Activated T-cell treated with anti-CD3 and anti-CD28 coated beads, Interleukin-2, amount 50 U/mL, for 72 hours (primary cell): ENCODE measurements at places on chromosomes 1 and 21. TPM values are rescaled to one million over a fixed set of nuclear protein-coding genes. Genes with fewer than 3 reads are reported as not detected.

DNA sequence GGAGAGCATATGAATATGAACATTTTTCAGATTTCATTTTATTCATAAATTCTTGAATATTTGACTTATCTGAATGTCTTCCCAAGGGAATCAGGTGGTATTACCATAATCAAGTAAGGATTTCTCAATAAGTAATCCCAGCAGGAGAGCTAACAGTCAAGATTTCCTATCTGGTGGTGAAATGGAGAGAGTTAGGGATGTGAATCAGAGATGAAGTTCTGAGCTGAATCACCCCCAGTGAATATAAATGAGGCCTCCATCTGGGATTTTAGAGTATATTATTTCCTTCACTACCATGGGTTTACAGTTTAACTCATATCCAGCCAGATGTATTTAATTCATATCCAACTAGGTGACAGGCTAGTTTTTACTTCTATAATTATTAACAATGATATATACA lies 61.5 kb upstream of the RGS2 start:
- DNase-seq: no peak

DNA sequence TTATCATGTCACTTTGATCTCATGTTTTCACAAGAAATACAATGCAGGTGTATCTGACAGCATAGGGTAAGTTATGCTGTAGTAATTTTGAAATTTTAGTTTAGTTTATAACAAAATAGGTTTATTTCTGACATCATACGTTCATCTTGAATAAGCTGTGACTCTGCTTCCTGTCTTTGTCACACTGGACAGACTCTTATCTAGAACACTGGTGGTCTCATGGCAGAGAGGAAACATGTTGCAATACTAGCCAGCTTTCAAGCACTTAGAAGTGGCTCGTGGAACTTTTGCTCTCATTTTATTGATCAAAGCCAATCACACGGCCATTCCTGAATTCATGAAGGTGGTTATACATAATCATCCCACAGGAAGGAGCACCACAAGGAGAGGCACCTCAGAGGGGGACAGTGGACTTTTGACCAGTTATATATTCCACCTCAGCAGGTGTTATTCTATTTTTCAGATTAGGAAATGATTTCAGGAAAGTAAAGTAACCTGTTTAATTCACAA lies 46.5 kb downstream of the CYP2J2 start:
- DNase-seq: no peak

DNA sequence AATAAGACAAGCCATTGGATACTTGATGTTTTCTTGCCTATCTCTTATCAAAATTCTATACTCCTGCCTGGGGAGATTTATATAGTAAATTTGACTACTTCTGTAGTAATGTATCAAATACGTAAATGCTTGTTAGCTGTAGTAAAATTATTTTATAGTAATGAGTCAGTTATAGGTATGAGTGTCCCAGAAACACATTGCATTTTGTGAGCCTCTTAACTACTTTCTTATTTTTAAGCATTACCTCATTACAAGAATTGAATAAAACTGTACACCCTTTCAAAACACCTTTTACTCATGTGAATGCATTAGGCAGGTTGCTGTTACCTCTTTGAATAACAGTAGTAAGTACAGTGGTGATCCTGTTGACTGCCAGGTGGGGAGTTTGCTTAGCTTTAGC lies 28.4 kb downstream of the PRRC2C start:
- DNase-seq: no peak

DNA sequence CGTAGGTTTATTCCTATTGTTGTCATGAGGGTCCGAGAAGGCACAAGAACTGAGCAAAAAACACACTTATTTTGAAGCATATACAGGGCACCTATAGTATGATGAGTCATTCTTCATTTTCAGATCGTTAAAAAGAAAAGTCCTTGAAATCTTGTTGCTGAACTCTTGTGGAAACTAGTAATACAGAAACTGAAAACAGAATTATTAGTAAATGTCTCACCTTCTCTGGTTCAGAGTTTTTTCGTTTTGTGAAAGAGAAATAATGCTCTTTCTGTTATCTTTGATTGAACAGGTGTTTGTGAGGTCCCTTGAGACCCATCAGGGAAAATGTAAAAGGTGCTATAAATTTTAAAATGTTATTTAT lies 102.0 kb upstream of the COA6 start:
- no peak for DNase-seq

DNA sequence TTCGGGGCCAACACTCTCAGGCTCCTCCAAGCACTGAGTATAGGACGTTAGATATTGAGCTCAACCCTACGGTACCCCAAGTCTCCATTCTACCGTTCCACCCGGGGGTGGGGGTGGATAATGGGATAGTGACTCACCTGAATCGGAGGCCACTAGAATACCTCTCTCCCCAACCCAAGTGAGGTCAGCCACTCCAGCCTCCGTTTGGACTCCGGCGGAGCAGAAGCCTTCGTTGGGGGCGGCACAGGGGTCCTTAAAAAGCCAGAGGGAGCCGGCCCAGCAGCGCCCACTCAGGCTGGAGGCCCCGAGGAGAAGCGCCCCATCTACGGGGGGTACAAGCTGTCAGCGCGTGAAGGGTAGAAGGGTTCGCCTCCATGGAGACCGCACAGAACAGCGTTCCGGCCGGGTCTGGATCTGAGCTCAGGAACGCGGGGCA lies 556 bp downstream of the WDR77 start:
- peak; percentile 43 for DNase-seq

- DNase-seq: no peak
Observed at GRCh38 chr1:193322211-193322610, 135.8 kb upstream of the B3GALT2 start.

GRCh38 chr1:185156288-185156853 lies 382 bp downstream of the TRMT1L start:
- DNase-seq: no peak

GRCh38 chr1:60911966-60912697 lies 170.2 kb upstream of the NFIA start:
- no peak for DNase-seq

DNA sequence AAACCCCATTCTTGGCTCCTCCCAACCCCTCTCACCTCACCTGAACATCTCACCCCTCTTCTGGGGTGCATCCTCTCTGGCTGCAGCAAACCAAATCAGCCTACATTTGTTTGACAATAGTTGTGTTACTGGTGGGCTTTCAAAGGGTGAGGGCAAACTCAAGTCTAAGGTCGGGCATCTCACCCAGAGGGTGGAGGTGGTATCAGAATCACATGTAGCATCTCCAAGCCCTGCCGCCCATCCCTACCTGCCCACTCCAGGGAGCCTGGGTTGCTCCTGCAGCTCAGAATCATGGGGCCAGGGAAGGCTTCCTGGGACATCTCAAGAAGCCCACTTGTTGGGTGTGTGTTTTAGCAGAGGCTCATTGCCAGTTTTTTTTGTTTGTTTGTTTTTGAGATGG lies 35.8 kb downstream of the PGBD5 start:
- no peak for DNase-seq

GRCh38 chr1:89695847-89696246 lies 62.9 kb downstream of the LRRC8C start:
- DNase-seq: no peak

- peak; percentile 41 for DNase-seq
Observed at GRCh38 chr1:48677306-48678287, 99.1 kb downstream of the BEND5 start.

- no peak for DNase-seq
Observed at GRCh38 chr1:192491804-192492554, 83.6 kb upstream of the RGS1 start.

DNA sequence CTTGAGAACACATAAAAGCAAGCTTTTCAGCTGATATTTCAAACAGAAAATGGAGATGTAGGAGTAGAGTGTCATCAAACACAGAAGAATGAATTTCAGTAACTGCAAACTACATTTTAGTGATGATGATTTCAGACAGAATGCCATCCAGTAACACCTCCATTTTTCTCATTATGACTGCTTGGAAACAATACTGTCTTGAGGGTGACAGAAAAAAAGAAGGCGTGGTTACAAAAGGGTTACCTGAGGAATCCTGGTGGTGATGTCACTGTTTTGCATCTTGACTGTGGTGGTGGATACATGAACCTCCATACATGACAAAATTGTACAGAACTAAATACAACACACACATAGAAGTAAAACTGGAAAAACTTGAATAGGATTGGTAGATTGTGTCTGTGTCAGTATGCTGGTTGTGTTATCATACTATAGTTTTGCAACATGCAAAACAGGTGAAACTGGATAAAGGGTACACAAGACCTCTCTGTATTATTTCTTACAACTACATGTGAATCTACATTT lies 375.9 kb downstream of the PTBP2 start:
- DNase-seq: no peak

Gene CLEC20A
- total RNA-seq: not detected

Gene IL19
- not detected for total RNA-seq

Gene HES2
- 1.2 TPM for total RNA-seq

Gene CCDC185
- not detected for total RNA-seq

Gene GBP6
- 3.3 TPM for total RNA-seq

Gene AADACL3
- total RNA-seq: not detected

Gene SPRR2F
- total RNA-seq: not detected

Gene LRRC7
- not detected for total RNA-seq

Gene CD5L
- total RNA-seq: not detected

Gene IFFO2
- total RNA-seq: 69.2 TPM
